AG09309 (cell line): ENCODE measurements at places on chromosomes 2 and 18.

DNA sequence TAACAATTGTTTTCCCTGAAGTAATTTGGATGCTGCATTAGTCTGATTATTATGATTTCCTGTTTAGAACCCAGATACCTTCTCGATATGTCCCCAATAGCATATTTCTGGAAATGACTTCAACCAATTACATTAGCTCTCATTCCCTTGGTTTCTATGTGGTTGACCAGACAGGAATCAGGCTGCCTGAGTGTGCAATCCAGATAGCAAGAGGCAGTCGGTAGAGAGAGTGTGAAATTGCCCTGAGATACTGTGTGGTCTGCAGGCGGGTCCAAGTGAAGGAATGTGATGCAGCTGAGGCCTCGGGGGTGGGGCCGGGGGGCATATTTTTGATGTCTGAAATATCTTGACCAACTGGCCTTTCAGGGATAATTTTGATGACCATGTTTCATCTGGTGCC lies 143.9 kb upstream of the ITGA6 start:
- no peak for DNase-seq

GRCh38 chr2:238158018-238158508 lies 707 bp upstream of the ERFE start:
- DNase-seq: no peak

GRCh38 chr2:222436040-222436413 lies 11.7 kb downstream of the SGPP2 start:
- DNase-seq: no peak

GRCh38 chr2:191166111-191166755 lies 15.4 kb upstream of the STAT4 start:
- DNase-seq: no peak

GRCh38 chr2:72415781-72416475 lies 268.3 kb upstream of the CYP26B1 start:
- no peak for DNase-seq

DNA sequence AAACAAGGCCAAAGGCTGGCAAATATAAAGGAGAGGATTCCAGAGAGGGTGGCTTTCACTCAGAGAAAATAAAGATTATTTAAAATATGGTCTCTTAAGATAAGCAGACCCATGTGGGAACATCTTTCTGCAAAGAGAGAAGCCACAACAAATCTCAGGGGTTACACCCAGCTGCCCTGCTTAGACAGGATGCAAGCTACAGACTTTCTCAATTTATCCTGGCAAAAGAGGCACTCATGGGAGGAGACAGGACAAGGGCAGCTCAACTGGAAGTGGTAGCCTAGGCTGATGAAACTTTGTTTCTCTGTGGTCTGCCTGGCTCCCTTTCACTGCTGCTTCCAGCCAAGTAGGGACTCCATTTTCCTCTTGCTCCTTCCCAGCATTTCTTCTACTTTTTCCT lies 25.9 kb upstream of the SULT1C4 start:
- DNase-seq: no peak
